Neuronal stem cell (in vitro differentiated cells): ENCODE measurements at places on chromosomes 11 and 22.

DNA sequence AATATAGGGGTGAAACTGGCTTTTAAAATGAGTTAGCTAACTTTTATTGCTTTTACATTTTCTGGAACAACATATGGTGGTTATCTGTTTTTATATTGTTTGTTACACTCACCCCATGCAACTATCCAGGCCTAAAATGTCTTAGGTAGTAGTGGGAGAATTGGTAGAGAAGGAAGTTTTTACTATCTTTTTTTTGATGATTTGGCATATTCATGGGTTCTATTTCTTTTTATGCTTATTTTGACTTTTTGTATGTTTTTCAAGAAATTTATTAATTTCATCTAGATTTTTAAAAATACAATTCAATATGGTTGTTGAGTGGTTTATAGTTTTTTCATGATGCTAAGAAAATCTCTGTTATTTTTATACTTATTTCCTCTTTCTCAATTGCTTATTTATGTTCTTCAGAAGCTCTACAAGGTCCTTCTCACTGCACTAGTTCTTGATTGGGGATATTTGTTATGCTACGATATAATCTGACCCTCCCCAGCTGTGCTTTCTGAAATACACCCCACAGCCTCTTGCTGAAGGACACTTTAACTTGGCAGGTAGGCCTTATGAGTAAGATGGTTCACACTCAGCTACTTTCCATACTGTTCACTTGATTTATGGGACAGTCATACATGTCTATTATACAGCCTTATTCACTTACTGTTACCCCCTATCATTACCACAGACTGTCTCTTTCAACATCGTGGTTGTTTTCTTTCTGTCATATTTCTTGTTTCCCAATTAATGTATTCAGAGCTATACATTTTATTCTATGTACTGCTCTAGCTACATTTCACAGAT lies 431.2 kb downstream of the METTL15 start:
- DNase-seq = no peak

- DNase-seq = no peak
Measured at GRCh38 chr22:20632518-20632917, 125.1 kb downstream of the MED15 start.

DNA sequence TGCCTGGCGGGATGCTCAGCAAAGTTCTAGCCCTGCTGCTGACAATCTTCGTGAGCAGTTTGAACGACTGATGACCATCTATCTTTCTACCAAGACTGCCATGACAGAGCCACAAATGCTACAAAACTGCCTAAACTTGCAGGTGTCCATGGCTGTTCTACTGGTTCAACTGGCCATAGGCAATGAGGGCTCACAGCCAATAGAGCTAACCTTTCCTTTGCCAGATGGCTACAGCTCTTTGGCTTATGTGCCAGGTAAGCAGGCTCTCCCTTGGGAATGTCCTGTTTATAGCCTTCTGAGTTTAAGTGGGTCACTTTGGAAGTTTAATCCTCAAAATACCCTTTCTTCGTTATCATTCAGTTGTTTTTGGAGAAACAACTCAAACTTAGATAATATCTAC lies 20.1 kb downstream of the UBE4A start:
- no peak for DNase-seq

- no peak for DNase-seq
Measured at GRCh38 chr22:42301742-42302102, 31.3 kb upstream of the TCF20 start.
